ENCODE measurements at places on chromosomes 5 and 9.

DNA sequence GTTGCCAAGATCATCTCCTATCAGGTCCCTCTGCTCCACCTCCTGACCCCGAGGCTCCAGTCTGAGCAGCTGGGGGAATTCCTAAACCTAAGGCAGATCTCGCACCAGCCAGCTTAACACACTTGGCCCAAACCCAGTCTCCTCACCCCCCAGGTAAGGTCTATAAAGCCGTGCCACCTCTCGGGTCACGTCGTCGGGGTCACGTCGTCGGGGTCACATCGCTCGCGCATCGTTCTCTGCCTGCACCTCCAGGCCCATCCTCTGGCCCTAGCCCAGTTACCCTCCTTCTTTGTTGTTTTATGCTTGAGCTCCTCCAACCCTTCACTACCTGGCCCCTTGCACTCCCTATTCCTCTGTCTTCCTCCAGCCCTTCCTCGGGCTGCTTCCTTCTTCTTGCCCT is 77.2 kb downstream of the CTSL start:
- DNase-seq: no peak

DNA sequence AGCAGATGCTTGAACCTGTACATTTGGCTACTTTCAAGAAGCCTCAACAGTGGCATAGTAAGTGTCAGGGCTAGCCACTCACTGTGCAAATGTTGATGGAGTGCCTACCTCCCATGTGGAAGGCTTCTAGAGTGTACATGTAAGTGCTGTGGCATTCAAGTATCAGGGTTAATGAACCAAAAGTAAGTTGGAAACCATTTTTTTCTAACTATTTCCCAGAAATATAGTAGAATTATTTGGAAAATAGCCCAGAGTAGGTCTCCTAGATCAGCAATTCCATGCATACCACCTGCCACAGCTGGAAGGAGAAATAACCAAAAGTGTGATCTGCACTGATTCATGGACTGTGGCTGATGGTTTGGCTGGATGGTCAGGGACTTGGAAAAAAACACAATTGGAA is 53.3 kb downstream of the FOXD1 start:
- DNase-seq: no peak

- DNase-seq: no peak
Measured at GRCh38 chr9:89878687-89879086, 273.9 kb downstream of the GADD45G start.

GRCh38 chr5:134732819-134733218 is 5.5 kb upstream of the CAMLG start:
- no peak for DNase-seq

DNA sequence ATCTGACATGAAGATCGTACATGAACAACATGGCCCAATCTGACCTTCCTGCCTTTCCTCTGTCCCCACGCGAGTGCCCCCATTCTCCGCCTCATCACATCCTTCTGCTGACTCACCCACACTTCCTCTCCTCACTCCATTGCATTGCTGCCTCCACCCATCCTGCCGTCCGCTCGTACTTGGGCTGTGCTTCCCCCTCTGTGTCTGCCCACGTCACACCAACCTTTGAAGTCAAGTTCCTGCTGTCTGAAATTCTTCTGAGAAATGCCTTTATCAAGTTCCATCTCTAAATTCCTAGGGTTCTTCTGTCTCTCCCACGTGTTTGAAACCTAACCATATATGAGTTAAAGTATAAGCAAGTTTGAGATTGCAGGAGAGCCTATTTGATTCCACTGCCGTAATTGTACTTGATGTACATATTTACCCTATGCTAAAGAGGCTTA is 18.0 kb upstream of the STARD4 start:
- no peak for DNase-seq

DNA sequence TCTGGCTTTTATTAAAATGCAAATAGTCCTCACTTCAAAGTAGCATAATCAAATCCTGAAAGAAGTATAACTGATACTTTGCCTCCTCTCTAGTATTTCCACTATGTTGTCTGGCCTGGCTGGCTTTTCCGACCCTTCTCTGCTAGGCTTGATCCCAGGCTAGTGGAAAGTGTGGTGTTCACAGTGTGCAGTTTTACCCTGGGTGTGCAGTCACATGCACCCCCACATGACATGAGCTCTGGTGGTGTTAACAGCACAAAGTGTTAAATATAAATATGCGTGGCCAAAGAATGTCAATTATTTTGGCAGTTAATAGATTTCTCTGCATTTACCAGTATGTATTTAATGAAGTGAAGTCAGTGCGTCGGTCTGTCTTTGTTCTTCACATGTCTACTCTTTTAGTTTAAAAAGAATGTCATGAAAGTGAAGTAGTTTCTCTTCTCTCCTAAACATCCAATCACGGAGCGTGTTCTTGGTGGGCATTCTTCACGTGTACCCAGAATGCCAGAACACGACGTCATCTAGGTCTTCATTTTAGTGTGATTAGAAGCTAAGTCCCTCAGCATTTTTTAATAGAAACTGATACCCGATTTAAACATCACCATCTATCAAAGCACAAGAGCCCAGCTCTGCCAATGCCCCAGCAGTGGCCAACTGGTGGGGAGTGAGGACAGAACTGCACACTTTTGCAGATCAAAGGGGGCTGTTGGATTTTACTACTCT is 286.4 kb downstream of the FANCC start:
- DNase-seq: no peak

DNA sequence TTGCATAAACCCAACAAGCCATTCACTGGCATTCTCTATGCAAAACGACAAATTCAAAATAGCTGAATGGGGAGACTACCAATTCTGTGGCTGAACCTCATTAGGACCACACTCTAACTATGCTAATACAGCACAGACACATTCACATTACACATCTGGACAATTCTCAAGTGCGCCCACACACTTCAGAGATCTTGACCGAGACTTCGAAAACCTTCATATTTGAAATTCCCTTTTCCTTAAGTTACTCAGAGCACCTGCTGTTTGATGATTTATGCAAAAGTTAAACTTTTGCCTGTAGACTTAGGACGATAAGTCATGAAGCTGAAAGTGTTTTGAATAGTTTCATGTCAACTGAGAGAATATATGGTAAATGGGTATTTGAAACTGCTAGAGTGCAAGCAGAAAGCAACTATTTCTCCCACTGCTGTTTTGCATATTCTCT is 111.9 kb downstream of the FBN2 start:
- DNase-seq: no peak

- DNase-seq: no peak
Measured at GRCh38 chr9:90991953-90992352, 190.3 kb downstream of the SYK start.

GRCh38 chr9:1414711-1415131 is 364.6 kb downstream of the DMRT2 start:
- DNase-seq: no peak

- no peak for DNase-seq
Measured at GRCh38 chr9:137786511-137786920, 91.1 kb upstream of the CACNA1B start.

- no peak for DNase-seq
Measured at GRCh38 chr9:5354184-5354583, 14.5 kb upstream of the RLN1 start.

DNA sequence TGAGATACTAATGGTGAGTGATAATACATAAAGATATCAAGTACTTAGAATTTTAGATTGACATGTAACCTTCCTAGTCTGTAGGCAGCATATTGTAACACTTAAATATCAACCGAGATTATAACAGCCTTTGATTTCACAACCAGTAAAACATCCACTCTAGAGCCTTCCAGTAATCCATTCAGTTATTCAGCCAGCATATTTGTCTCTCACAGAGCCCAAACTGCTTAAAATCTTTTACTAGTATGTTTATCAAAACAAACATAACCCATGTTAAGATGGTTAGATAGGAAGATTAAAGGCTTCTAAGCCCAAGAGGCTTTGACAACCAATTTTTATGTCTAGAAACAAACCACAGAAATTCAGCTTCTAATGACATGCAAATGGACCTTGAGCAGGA is 177.9 kb upstream of the FST start:
- DNase-seq: no peak

- DNase-seq: no peak
Measured at GRCh38 chr5:73672132-73672531, 46.1 kb downstream of the ARHGEF28 start.

DNA sequence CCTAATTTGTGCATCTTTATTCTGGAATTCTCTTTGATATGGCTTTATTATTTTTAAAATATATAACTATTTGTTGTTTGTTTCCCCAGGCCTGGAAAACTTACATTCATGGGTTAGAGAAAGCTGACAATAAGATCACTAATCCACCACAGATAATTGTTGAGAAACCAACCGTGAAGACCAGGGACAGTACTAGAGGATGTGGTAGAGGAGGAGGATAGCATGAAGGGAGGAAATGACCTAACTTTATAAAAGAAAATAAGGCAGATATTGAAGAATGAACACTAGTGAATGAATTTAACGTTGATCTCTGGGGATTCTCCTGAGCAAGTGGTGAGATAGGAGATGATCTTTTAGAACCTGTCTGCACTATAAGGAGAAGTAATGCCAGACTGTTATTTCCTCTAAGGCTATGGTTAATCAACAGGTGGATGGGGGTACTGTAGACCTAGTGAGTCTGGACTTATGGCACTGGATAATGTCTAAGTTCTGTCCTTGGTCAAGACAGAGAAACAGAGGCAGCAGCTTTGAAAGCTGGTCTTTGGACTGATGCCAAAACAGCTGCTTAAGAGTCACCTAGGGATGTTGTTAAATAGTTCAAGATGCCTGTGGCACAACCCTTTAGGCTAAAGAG is 52.4 kb downstream of the NREP start:
- DNase-seq: no peak

GRCh38 chr5:31362529-31362900 is 169.0 kb downstream of the CDH6 start:
- no peak for DNase-seq

- peak; percentile 40 for DNase-seq
Measured at GRCh38 chr9:114366334-114367128, 21.3 kb downstream of the AKNA start.

GRCh38 chr5:108280960-108281569 is 100.8 kb downstream of the FBXL17 start:
- no peak for DNase-seq

GRCh38 chr9:8332331-8332650 is 532.7 kb upstream of the DMAC1 start:
- DNase-seq: no peak

DNA sequence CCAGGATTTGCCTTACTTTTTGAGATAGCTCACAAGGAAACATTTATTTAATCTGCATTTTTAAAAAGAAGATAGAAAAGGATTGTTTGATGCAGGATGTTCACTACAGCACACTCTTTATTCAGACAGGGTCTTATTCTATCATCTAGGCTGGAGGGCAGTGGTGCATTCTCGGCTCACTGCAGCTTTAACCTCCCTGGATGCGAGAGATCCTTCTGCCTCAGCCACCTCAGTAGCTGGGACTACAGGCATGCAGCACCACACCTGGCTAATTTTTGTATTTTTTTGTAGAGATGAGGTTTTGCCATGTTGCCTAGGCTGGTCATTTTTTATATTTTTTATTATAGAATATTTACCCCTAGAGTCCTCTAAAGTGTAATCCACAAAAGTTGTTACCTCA is 221.4 kb downstream of the MCTP1 start:
- no peak for DNase-seq

GRCh38 chr5:1542781-1543180 is 19.0 kb upstream of the LPCAT1 start:
- no peak for DNase-seq

- no peak for DNase-seq
Measured at GRCh38 chr9:91012933-91013841, 211.6 kb downstream of the SYK start.

- no peak for DNase-seq
Measured at GRCh38 chr9:130124085-130124860, 47.9 kb upstream of the NCS1 start.

- DNase-seq: no peak
Measured at GRCh38 chr9:110536822-110537221, 42.7 kb downstream of the SVEP1 start.

- no peak for DNase-seq
Measured at GRCh38 chr5:142966121-142966420, 195.9 kb downstream of the ARHGAP26 start.

GRCh38 chr9:36842560-36843530 is 191.2 kb downstream of the PAX5 start:
- no peak for DNase-seq

DNA sequence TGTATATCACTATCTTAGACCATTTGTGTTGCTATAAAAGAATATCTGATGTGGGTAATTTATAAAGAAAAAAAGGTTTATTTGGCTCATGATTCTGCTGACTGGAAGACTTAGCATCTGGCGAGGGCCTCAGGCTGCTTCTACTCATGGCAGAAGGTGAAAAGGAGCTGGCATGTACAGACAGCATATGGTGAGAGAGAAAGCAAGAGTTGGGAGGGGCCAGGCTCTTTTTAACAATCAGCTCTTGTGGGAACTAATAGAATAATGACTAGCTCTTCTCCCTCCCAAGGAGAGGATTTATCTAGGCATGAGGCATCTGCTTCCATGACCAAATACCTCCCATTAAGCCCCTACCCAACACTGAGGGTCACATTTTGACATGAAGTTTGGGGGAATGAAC is 130.2 kb upstream of the SV2C start:
- DNase-seq: no peak

DNA sequence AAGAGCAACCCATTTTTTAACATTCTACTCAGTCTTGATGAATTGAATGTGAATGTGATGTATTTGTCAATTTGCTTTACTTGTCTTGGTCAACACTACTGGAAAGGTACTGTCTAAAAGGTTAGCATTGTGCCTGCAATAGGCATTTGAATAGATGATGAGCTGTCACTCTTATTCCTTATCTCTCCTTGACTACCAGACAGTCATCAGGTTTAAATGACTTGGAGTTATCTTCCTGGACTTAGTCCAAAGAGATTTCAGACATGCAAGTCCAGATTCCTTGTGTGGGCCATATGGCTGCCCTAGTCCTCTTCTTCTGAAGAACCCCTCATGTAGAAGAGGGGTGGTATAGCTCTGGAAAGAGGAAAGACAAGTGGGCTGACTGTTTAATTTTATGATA is 4.8 kb downstream of the ARHGEF28 start:
- DNase-seq: no peak

DNA sequence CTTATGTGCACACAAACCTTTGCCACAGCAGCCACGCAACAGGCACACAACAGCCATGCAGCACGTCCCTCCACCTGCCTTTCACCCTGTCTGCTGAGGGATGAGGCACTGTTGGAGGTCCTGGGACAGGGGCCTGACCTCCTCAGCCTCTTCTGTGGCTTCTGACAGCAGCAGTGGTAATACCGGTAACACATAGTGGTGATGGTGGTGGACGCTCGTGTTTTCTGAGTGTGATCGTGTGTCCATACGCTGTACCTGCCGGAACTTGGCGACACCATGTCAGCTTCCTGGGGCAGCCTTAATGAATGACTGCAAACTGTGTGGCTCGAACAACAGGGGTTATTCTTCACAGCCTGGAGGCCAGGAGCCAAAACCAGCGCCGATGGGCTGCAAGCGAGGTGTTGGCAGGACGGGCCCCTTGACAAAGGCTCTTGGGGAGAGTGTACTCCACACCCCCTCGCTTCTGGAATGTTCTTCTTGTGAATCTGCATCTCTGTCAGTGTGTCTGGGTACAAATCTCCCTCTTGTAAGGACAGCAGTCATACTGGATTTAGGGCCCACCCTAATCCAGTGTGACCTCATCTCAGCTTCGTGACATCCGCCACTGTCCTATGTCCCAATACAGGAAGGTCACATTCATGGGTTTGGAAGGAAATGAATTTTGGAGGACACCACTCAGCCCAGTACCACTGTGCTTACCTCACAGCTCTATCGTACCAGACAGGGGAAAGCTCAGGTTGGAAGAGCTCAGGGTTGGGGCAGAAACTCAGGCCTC is 55.3 kb upstream of the EXOC3 start:
- no peak for DNase-seq
